Right renal pelvis (tissue), 4 donors: ENCODE measurements at places on chromosomes 3 and 15.

DNA sequence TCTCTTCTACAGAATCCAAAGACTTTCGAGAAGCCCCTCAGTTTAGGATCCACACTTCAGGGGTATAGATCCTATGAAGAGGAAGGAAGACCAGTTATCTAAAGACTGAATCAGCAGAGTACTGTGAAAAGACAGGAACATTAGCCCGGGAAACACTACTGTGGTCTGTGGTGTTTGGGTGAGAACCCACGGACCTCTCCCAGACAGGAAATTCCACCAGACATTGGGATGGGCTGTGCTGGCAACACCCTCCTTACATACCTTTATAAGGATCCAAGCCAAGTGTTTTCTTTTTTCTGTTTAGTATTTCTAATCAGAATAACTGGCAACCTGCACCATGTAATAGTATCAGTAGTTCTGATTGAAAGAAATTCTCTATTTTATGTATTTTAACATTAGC, 14.1 kb downstream of the TMEM207 start:
- DNase-seq, result no peak

GRCh38 chr15:50318697-50319096, 36.3 kb downstream of the GABPB1 start:
- no peak for DNase-seq

DNA sequence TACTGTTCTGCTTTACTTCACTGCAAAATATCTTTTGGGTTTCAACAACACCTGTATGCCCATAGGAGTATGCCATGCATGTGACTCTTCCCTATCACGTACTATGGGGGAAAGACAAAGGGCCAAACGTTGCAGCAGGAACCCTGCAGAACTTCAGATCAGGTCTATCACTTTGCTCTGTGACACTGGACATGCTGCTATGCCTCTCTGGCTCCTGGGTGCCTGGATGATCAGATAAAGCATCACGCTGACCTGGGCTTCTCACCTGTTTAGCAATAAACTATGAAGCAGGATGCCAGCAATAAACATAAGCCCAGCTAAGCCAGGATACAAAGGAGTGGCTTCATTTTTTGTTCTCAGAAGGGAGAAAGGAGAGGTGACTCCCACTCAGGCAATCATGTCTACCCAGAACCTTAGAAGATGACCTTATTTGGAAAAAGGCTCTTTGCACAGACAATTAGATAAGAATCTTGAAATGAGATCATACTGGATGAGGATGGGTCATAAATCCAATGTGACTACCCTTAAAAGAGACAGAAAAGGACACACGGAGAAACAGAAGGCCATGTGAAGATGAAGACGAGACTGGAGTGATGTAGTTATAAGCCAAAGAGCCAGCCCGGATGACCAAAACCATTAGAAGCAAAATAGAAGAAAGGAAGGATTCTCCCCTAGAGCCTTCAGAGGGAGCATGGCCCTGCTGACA, 19.3 kb downstream of the POMGNT2 start:
- DNase-seq, result no peak

DNA sequence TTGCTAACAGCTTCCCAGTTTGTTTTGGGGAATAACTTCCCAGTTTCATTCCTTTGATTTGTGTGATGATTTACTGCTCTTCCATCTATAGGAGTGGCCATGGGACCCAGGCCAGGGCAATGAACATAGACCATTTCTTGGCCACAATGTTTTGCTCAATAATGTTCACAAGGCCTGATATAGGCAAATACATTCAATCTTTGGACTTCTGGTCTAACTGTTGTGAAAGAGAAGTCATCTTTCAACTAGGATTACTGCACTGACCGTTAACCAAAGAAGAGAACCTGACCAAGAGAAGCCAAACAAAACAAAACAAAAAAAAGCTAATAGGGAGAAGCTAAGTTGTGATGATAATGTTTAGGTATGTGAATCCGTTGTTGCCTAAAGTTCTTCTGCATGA, 221.8 kb upstream of the SUCLG2 start:
- no peak for DNase-seq

- peak; percentile 19 for DNase-seq
Measured at GRCh38 chr15:67611370-67612369, 69.2 kb downstream of the MAP2K5 start.

DNA sequence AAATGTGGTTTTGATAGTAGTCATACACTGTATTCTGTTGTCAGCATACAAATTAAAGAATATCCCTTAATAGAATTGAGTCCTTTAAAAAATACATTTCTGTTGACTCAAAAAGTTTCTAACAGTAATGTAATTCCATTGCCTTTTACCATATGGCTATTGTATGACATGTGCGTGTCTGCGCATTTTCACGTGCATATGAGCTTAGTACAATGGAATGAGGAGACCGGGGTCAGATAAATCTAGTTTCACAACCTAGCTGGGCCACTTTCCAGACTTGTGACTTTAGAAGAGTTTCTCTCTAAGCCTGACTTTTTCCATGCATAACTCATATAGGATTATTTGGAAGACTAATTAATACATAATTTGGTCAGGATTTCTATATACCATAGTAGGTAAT, 38.7 kb downstream of the ZBTB38 start:
- no peak for DNase-seq

GRCh38 chr3:11716573-11717290, 73.0 kb upstream of the VGLL4 start:
- DNase-seq, result no peak

DNA sequence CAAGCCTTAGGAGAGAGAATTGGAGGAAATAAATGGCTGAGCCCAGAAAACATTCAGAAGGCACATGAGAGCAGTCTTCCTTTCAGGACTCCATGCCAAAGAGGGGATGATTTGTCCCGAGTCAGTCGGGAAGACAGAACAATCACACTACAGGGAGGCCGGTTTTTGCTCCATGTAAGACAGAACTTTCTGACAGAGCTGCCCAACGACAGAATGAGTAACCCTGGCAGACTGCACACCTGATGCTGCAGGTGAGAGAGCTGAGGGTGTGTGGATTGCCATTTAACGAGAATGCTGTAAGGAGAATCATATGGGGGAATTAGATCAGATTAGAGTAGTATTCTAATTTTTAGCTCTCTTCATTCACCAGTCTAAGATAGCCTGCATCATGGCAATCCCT, 533.0 kb downstream of the EPHB1 start:
- DNase-seq, result no peak

GRCh38 chr15:67114846-67115585, 49.6 kb downstream of the SMAD3 start:
- DNase-seq, result no peak

DNA sequence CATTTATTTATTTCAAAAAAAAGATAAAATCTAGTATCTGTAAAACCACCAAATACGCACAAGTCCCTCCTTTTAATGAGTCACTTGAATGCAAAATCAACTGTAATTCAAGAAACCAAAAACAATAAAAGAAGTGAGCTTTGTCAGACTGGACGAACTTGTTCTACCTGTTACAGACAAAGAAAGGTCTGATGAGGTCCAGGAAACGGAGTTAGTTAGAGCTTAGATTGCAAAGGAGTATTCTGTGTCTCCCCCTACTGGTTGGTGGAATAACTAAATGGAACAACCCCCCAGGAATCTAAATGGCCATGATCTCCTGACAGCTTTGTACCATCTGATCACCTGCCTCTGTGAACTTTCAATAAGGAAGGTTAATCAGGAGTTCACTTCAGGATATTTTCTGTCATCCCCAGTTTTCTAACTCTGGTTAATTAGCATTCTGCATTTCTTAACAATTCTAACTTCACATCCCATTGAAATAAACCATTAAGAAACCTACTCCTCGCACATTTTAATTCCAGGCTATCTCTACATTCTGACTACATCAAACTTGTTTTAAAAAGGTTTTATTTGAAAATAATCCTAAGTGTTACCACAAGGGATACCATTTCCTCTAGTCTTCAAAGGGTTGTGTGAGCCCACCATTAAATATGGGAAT, 333.0 kb upstream of the SATB1 start:
- peak; percentile 58 for DNase-seq

GRCh38 chr15:66476535-66476934, 21.0 kb downstream of the SNAPC5 start:
- no peak for DNase-seq

GRCh38 chr3:106631373-106632108, 745.7 kb upstream of the CCDC54 start:
- no peak for DNase-seq

- no peak for DNase-seq
Measured at GRCh38 chr3:98730338-98730737, 32.8 kb upstream of the ST3GAL6 start.

DNA sequence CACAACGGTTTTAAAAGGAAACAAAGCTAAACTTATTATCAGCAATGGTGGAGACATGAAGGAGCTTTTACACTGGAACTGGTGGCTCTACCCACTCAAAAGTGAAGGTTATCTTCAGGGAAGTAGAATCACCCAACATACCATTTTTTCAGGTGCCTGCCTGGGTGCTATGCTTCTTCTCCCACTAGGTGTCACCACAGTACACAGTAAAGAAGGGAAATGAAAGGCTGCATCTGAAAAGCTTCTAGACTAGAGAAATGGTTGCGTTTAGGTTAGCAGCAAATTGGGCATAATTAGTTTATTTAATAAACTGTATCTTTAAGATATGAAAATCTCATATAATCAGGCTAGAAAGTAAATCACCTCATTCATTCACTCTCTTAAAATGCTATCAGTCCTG, 47.0 kb upstream of the SELENOK start:
- DNase-seq, result no peak

GRCh38 chr3:159266779-159267178, 464.9 kb downstream of the MFSD1 start:
- peak; percentile 20 for DNase-seq

DNA sequence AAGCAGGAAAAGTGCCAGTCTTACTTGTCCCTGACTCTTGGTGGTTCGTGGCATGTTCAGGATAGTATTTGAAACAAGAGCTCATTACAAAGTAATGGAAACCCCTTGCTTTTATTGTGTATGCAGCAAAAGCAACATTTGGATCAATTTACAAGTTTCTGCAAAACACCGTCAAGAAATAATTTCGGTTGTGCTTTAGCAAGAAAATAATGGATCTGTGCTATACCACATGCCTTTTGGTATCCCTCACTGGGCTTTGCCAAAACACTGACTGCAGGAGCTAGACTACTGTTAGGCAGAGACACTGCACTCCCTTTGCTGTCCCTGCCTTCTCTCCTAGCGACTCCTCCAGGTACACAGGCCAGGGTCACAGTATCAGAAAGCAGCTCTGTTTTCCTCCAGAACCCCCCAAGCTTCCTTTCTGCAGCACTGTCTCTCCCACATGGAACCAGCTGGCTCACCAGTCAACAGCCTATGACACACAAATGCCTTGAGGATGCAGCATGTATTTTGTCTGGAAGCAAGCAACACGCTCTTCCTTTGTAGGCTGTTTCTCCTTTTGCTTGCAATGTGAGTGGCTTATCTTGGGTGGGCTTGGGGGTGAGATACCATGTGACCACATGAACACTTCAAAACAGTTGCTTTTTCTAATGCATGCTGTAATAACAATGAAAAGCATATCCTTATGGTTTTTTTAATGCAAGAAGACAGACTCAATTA, 111.4 kb downstream of the PGPEP1L start:
- no peak for DNase-seq

DNA sequence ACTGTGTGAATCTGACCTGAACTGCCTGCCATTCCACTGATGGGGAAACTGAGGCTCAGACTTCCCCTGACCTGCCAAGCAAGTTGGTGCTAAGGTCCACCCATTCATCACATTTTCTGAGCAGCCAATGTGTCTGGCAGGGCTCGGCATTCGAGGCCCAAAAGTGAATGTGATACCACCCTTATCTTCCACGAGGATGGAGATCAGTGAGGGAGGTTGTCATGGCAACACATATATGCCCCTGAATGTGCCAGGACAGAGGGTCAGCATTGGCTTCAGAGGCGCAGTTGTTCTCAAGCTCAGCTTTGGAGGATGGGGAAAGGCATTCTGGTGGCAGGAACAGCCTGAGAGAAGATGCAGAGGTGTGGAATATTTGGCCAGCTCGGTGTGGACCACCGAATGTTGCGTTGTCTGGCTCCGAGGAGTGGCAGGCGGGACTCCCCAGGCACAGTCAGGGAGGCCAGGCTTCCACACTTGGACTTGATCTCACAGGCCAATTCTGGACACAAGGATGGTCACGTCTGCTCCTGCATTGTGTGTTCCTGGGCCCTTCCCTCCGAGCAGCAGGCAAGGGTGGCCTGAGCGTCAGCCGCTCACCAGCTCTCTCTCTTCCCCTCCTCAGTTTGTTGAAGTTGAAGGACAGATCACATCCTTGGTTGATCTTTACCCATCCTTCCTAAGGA, 63.4 kb downstream of the GRIP2 start:
- no peak for DNase-seq

GRCh38 chr3:185210621-185211142, 43.2 kb downstream of the EHHADH start:
- DNase-seq, result no peak

DNA sequence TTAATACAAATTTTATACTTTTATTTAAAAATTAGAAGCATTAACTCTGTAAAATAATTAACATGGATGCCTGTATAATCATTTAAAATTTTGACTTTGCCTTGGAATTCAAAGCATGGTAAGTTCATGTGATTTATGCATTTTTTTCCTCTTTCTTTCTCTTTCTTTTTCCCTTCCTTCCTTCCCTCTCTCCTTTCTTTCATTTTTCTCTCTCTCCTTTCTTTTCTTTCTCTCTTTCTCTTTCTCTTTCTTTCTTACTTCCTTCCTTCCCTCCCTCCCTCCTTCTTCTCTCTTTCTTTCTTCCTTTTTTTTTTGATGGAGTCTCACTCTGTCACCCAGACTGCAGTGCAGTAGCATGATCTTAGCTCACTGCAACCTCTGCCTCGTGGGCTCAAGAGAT, 53.8 kb upstream of the P3H2 start:
- no peak for DNase-seq

DNA sequence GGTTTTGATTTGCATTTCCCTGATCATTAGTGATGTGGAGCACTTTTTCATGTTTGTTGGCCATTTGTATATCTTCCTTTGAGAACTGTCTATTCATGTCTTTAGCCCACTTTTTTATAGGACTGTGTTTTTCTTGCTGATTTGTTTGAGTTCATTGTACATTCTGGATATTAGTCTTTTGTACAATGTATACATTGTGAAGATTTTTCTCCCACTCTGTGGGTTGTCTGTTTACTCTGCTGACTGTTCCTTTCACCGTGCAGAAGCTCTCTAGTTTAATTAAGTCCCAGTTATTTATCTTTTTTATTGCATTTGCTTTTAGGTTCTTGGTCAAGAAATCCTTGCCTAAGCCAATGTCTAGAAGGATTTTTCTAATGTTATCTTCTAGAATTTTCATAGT, 91.1 kb upstream of the ATP11B start:
- DNase-seq, result no peak

DNA sequence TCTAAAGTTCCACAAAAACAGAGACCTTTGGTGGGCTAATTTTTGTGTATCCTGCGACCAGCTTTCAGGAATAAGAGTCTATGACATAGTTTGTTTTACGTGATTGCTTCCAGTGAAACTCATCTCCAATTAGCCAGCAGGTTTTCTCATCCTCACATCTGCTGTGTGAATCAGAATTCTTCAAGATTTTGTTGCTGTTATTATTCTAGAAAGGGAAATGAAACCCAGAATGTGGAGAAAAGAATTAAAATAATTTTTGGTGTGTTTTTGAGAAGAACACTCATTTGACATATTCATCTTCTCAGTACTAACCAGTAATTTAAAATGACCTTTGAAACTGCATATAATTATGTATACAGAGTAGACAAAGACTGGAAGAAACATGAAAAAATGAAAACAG, 175.9 kb downstream of the USP13 start:
- DNase-seq, result no peak
